ENCODE measurements at places on chromosomes 3 and 15.

DNA sequence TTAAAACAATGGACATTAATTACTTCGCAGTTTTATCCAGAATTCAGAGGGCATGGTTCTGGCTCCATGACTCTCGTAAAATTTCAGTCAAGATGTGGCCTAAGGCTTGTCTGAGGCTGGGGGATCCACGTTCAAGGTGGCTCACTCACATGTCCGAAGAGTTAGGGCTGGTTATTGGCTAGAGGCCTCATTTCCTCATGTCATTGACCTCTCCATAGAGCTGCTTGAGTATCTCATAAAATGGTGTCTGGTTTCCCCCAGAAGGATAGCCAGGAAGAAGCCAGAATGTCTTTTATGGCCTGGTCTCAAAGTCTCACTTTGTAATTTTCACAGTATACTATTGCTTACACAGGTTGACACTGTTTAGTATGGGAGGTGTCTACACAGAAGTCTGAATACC is 67.3 kb upstream of the DCBLD2 start:
- no peak for DNase-seq

DNA sequence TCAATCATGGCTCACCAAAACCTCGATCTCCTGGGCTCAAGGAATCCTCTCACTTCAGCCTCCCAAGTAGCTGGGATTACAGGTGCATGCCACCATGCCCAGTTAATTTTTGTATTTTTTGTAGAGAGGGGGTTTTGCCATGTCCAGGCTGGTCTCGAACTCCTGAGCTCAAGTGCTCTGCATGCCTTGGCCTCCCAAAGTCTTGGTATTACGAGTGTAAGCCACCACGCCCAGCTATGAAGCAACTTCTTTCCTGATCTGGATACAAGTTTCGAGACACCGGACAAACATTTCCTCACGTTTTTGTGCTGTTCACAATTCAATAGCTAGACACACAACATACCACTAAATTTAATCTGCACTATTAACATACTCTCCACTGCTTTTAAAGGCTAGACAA is 3.4 kb upstream of the SYNM start:
- no peak for DNase-seq

DNA sequence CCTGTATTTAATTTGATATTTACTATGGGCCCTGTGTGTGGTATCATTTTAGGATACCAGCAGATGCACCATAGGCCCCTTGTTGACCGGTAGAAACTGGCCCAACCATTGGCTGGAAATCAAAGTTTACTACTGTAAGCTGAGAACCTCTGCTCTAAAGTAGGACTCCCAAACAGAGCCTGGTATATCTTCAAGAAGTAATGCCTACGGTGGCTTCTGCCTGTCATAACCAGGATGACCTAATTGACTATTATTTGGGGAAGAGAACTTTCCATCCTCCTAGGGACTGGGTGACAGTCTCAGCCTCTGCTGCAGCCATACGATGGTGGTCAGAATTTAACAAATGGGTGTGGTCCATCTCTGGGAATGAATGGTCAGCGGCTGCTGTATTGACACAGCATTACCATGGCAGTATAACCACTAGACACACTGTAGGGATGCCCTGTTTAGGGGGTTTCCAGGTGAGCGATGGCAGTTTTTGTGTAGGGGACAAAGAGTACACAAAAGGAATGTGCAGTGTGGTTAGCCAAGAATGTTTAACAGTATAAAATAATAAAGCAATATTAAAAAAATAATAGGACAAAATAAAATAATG is 37.3 kb downstream of the RARB start:
- no peak for DNase-seq

DNA sequence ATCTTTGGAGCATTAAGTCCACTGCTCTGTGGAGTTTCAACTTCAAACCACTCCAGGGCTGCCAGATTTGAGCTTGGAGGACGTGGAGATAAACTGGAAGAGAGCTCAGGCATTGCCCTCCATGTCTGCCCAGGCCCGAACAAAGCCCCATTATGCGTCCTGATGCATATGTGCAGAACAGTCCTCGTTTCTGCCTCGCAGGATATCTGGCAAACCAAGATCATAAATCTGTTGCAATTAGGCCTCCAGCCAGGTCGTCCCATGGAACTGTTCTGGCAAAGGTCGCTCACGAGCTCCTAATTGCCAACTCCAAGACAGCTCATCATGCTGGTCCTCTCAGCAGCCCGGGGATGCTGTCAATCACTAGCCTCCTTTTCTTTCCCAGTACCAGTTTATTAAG is 91.2 kb downstream of the SEMA5B start:
- no peak for DNase-seq

- DNase-seq, result no peak
Observed at GRCh38 chr15:71565631-71566160, 244.7 kb upstream of the NR2E3 start.

DNA sequence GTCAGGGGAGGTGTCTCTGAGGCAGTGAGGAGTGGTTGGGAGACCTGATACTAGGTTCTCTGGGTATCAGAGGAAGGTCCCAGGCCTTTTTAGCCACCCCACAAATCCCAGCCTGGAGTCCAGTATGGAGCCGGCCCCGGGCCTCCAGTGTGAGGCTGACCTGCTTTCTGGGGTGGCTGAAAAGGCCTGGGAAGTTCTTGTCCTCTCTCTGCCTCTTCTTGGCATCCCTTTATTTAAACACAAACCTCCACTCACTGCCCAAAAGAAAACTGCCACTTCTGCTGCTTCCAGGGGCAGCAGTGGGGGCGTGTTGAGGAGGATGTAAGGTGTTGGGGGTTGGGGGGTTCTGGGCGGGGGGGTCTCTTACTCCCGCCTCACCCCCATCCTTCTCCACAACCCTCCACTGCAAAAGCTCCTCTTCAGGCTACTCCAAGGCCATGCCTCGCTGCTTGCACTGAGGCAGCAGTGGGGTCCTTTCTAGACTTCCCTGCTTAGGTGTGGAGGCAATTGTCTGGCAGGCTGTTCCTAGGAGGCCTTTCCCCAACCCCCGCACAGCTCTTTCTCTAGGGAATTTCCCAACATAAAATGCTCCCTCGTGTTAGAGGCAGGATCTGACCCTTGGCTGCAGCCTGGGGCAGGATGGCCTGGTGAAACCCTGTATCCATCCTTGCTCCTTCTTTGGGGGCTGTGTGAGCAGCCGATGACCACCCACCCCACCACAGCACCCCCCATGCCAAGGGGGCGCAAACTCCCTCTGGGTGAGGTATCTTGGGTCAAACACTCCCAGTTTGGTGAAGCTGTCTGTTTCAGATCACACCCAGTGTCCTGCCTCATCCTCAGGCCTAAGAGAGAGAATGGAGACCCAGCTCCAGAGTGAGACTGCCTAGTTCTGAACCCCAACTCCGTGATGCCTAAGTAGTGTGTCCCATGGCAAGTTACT is 12.1 kb upstream of the RAD18 start:
- DNase-seq, result no peak

DNA sequence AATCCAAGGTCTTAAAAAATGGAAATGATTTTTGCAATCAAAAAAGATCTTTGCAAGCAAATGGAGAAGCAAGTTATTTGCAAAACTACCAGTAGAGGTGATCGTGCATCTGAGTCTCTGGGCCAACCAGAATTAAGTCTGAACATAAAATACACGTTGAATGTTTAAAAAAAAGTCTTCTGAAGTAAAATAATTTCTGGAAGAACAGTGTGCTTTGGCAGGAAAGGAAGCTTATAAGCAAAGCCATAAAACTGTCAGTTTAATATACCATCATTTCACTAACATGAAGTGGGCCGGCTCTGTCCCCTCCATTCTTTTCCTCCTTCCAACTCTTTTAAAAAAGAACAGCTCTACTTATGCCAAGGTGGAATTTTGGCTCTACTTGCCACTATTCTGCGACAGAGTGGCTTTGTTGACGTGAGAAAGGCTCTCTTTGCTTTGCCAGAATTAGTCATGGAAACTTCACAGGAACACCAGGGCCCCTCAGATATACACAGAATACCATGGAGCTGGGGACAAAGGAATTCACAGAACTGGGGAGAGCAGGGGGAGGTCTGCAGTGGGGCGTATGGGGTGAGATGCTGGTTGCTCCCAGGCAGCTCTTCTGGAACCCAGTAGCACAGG is 29.8 kb downstream of the FSTL1 start:
- DNase-seq, result no peak

GRCh38 chr3:45139372-45140140 is 6.6 kb downstream of the CDCP1 start:
- no peak for DNase-seq

DNA sequence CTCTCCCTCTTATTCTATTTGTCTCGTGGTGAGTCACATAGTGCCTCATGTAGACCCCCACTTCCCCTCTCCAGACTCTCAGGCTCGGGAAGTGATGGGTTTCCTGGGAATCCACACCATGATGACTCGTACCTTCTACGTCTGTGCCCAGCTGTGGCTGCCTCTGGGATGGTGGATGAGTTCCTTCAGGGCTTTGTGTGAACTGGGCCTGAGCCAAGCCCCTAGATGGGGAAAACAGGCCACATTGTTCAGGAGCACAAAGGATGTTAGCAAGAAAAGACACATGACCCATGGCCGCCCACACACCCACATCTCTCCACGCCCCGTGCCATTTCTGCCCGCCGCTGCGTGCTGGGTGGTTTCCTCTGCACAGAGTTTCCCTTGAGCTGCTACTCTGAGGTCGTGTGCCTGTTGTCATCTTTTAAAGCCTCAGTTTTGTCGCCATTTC is 10.5 kb downstream of the ISG20 start:
- peak; percentile 52 for DNase-seq

DNA sequence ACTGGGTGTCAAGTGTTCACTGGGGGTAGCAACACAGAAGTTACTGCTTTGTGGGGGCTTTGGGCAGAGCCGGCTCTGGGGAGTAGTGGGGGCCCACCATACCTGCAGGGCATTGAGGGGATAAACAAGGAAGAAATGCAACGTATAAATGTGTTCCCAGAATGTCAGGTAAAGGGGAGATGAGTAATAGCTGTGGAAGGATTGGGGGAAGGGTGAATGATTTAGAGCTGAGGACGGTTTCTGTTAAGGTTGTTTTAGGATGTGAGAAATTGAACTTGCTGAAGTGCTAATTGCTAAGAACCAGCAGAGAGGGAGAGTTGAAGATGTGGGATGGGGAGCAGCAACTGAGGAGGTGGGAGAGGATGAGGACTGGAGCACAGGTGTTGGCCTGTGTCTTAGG is 10.7 kb downstream of the SCG5 start:
- no peak for DNase-seq

DNA sequence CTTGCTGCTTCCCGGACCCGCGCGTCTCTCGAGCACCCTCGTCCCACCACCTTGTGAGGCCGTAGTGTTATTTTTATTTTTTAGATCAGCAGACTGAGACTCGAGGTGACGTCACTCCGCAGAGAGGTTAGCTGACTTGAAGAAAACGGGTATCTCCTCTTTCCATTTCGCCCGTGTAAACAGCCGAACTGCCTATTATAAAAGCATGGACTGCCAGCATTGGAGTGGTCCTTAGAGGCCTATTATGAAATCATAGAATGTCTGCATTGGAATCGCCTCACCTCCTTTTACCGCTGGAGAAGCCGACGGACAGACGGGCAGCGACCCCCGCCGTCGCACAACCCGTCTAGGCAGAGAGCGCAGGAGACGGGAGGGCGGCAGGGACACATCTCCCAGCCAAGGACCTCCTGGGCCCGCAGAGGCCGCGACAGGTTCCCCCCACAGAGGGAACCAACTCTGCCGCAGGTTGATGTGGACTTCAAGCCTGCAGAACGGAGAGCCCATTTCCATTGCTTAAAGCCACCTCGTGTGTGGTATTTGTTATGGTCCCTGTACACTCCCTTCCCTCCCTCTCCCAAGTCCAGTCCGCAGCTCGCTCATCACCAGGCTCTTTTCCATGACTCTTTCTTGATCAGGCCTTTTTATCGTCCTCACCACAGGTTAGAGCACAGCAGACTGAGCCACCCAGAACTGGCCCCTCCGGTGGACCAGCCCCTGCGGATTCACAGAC is 540 bp upstream of the PPP1R2 start:
- DNase-seq, result no peak

- no peak for DNase-seq
Observed at GRCh38 chr3:72114773-72115172, 329.8 kb upstream of the PROK2 start.

- no peak for DNase-seq
Observed at GRCh38 chr3:16441371-16441875, 72.1 kb downstream of the RFTN1 start.

DNA sequence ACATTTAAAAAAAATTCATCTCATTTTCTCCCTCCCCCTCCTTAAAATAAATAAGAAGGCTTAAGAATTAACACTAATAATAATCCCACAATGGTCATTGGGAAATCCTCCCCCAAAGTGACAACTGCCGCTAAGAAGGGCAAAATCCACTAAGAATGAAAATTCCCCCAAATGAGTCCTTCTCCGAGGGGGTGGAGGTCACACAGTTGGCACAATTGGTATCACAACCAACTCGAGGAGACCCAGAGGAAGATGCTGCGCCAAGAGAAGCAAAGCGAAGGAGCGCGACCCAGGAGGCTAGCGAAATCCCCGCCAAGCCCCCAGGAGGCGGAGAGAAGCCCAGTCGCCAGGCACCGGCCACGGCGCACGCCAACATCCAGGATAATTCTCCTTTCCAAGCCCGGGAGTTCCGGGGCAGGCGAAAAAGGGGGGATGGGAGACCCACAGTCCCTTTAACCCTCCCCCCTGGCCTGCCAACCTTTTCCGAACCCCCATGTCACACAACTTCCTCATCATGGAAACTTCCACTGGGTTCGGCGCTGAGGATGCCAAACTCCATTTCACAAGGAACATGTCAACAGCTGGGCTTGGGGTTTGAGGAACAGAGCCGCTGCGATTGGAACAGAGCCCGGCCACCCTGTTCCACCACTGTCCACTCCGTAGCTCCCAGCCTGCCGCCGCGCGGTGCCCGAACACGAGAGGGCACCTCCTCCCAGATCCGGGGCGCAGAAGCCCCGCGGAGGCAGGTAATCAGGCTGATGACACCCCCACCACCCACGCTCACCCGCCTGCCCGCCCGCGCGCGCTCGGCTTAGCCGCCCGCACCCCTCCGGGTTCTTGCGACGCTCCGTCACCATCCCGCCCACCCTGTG is 668 bp downstream of the THRB start:
- DNase-seq, result no peak

DNA sequence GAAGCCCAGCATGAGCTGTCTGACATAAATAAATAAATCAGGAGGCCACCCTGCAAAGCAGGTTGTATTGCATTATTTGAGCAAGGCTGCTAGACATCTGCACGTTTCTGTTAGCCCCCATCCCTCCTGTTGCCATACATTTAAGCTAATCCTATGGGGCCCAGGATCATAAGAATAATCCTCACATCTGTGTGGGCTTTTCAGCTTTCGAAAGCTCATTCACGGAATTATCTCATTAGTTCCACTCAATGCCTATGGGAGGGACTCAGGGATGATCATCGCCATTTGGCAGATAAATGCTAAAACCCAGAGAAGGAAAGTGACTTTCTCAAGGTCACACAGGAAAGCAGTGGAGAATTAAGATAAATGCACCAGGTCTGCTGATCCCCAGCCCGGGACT is 123.4 kb downstream of the TLE3 start:
- DNase-seq, result no peak

GRCh38 chr3:37625051-37625450 is 236.6 kb upstream of the CTDSPL start:
- DNase-seq, result no peak

DNA sequence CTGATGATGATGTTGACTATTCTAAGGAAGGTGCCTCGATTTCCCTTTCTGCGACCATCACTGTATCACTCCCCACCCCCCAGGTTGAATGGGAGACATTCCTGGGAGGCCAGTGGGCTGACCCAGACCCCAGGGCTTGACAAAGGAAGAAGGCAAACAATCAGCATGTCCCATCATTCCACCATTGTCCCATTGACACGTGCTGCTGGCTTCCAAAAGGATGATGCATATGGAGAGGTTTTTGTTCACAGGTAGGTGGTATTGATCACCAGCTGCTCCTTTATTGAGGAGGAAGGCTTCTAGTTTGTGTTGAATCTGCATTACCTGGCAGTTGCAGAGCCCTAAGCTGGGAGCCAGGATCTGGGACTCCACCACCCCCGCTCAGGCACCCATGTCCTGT is 30.4 kb downstream of the RASGRF1 start:
- no peak for DNase-seq
